ENCODE measurements at places on chromosomes 1 and 21. TPM values are rescaled to one million over a fixed set of nuclear protein-coding genes. Genes with fewer than 3 reads are reported as not detected.

LMX1A gene
- total RNA-seq, result not detected

PAQR6 gene
- 1.8 TPM for total RNA-seq

LMOD1 gene
- total RNA-seq, result not detected

BMP8B gene
- 2.5 TPM for total RNA-seq

FDPS gene
- total RNA-seq, result 128 TPM

SEMA6C gene
- 1.5 TPM for total RNA-seq

RIPPLY3 gene
- not detected for total RNA-seq

SLC41A1 gene
- total RNA-seq, result 24.2 TPM

FMO5 gene
- total RNA-seq, result 4.4 TPM

EPHA2 gene
- 0.46 TPM for total RNA-seq

GUCA2B gene
- not detected for total RNA-seq

PRKCZ gene
- 53.2 TPM for total RNA-seq

TRIM33 gene
- 61.0 TPM for total RNA-seq

CELA3A gene
- total RNA-seq, result not detected

ALPL gene
- total RNA-seq, result 12.2 TPM

PTGFRN gene
- 0.10 TPM for total RNA-seq

HSPB7 gene
- not detected for total RNA-seq

FLG2 gene
- total RNA-seq, result not detected

CCDC185 gene
- not detected for total RNA-seq

C4BPB gene
- total RNA-seq, result not detected

HES4 gene
- total RNA-seq, result 3.2 TPM

IQGAP3 gene
- total RNA-seq, result 0.07 TPM

MFAP2 gene
- not detected for total RNA-seq

RGSL1 gene
- not detected for total RNA-seq

MYOC gene
- total RNA-seq, result not detected

TRIM67 gene
- total RNA-seq, result not detected

ARHGEF16 gene
- not detected for total RNA-seq

CD160 gene
- not detected for total RNA-seq

DMRTA2 gene
- total RNA-seq, result not detected

FCN3 gene
- total RNA-seq, result not detected

CFAP141 gene
- not detected for total RNA-seq

DIRAS3 gene
- total RNA-seq, result not detected

CGN gene
- total RNA-seq, result 0.49 TPM

HPDL gene
- total RNA-seq, result 0.79 TPM

SHE gene
- not detected for total RNA-seq

KLHDC7A gene
- total RNA-seq, result not detected

KRTAP24-1 gene
- total RNA-seq, result not detected

FCGR1A gene
- not detected for total RNA-seq

SAMD13 gene
- 0.42 TPM for total RNA-seq

LRRC41 gene
- total RNA-seq, result 40.7 TPM

DUSP10 gene
- total RNA-seq, result 22.8 TPM

MPL gene
- total RNA-seq, result not detected

HSD11B1 gene
- total RNA-seq, result not detected

FGR gene
- total RNA-seq, result 57.0 TPM

UMODL1 gene
- total RNA-seq, result 0.36 TPM

S100A14 gene
- total RNA-seq, result not detected

SPRR3 gene
- total RNA-seq, result not detected

EPHB2 gene
- 0.17 TPM for total RNA-seq

CFAP45 gene
- 2.4 TPM for total RNA-seq

CD52 gene
- 1,116 TPM for total RNA-seq

CFHR3 gene
- total RNA-seq, result not detected

LPAR3 gene
- 0.36 TPM for total RNA-seq

All from B cell (primary cell).